Breast epithelium (tissue), 4 donors: ENCODE measurements at places on chromosomes 5 and 9.

DNA sequence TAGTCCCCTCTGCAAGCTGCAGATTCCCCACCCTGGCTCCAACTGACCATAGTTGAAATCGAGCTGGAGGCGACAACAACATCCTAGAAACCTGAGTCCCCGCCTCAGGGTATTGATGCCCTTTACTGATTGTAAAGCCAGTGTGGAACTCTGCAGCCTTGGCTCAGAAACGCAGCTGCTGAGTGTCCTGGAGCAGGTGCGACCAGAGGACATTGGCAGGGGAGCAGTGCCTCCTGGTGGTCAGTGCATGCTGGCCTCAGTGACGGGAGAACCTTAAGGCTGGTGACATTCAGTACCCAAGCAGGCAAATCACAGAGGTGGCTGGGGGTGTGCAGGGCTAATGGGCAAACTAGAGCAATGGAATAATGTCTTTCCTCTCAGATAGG lies 20.4 kb upstream of the ZNF354B start:
- peak; percentile 61 for DNase-seq

GRCh38 chr9:7289773-7290172 lies 509.8 kb downstream of the DMAC1 start:
- DNase-seq = no peak

DNA sequence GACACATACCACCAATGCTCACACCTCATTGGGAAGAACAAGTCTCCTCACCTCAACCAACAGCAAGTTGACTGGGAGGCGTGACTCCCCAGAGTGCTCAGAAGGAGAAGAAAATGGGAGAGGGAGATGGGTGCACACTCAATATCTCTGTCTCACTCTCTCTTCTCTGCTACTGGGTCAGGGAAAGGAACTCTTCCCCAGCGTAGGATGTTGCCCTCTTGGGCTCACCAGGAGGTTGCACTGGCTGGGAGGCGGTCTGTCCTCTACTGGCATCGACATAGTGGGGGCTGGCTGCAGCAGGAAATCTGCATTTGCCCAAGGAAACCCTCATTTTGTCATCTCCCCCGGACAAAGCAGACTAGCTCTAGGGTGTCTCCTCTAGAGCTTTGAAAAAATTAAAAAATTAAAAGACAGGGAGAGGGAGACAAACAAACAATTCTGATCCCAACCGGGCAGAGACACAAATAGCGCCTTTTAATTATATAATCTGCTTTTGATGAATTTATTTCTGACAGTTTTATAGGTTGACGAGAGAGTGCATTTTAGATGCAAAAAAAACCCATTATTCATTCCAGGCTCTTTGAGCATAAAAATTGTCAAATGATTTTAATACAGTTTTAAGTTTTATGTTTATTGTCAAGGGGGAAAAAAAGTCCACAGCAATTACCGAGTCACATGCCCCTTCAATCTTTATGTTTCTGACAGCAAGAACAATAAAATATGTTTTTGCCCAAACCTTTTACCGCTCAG lies 179.3 kb upstream of the MVB12B start:
- DNase-seq = no peak

DNA sequence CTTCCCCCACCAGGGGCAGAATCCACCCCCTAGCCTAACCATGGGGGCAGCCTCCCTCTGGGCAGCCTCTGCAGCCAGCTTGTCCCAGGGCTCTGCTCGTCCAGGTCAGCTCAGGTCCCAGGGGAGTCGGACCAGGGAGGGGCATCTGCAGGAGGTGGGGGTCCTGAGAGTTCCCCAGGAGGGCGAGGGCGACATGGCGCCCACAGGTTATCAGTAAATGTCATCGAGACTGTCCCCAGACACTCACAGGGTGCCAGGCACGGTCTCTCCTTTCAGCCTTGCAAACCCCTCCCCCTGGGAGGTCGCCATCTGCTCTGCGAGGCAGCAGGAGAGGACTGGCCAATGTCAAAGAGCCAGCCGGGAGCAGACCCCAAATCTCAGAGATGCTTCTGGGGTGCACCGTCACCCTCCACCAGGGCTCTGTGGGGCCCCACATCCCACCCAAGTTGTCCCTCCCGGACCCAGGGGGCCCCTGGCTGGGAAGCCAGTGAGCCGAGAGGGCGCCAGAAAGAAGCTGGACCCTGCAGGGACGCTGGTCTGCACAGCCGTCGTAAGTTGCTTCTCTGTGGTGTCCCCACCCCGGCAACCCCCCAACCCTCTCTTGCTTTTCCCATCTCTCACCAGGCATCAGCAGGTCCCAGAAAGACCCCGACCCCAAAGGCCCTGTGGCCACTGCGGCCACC lies 69.3 kb downstream of the NTNG2 start:
- no peak for DNase-seq

- DNase-seq = no peak
Observed at GRCh38 chr5:74336297-74336696, 304.2 kb downstream of the ENC1 start.

DNA sequence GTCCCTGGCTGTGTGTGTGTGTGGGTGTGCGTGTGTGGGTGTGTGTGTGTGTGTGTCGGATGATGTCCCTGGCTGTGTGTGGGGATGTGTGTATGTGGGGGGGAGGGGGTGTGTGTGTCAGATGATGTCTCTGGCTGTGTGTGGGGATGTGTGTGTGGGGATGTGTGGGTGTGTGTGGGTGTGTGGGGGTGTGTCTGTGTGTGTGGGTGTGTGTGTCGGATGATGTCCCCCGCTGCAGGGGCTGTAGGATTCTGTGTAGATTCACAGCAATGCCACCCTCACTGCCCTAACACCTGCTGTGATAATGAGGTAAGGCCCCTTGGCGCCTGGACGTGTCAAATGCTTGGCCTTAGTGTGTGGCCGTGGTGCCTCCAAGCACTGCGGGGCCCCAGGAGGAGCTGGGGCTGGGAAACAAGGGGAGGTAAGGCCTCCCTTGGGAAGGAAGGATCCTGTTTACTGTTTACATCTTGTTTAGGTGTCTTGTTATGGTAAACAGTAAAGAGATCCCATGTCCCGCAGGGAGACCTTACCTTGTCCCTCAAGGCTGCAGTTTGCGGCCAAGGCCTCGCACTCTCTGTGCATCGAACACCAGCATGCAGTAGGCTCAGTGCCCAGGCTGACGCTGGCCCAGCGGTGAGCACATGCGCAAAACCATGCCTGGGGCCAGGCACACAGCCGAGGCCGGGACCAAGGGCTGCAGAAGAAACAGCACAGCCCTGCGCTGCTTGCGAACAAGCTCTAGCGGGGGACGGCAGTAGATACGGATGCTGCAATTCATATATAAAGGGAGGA lies 24.1 kb downstream of the AHRR start:
- no peak for DNase-seq

DNA sequence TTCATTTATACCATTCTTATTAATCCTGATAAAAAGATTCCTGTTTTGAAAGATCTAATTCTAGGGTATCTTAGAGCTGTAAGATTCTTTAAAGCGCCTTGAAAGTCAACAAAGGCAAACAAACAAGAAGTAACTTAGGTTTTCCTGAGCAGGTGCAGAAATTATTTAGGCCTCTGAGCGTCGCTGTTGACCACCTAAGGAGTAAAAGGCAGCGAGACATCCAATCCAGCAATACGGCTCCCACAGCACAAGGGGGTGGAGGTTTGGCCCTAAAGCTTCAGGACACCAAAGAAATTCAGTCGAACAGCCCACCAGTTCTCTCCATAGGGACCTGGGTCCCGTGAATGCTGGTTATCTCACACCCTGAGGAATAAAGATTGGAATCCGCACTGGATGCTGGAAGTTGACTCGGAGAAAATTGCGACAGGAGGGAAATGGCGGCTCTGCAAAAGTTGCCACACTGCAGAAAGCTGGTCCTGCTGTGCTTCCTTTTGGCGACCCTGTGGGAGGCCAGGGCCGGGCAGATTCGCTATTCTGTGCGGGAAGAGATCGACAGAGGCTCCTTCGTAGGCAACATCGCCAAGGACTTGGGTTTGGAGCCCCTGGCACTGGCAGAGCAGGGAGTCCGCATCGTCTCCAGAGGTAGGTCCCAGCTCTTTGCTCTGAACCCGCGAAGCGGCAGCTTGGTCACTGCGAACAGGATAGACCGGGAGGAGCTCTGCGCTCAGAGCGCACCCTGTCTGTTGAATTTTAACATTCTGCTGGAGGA lies at the start of gene PCDHGA2:
Gene PCDHGA2 (plus strand): TSS at position 223 of the 769 bp plus-strand sequence.
- DNase-seq = no peak

- DNase-seq = no peak
Observed at GRCh38 chr5:14627270-14627669, 37.2 kb upstream of the OTULIN start.

- no peak for DNase-seq
Observed at GRCh38 chr5:173159256-173159655, 14.9 kb downstream of the BNIP1 start.

DNA sequence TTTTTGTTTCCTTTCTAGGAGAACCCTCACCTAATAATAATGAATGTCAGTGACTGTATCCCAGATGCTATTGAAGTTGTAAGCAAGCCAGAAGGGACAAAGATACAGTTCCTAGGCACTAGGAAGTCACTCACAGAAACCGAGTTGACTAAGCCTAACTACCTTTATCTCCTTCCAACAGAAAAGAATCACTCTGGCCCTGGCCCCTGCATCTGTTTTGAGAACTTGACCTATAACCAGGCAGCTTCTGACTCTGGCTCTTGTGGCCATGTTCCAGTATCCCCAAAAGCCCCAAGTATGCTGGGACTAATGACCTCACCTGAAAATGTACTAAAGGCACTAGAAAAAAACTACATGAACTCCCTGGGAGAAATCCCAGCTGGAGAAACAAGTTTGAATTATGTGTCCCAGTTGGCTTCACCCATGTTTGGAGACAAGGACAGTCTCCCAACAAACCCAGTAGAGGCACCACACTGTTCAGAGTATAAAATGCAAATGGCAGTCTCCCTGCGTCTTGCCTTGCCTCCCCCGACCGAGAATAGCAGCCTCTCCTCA lies 87.1 kb downstream of the OSMR start:
- no peak for DNase-seq

- no peak for DNase-seq
Observed at GRCh38 chr5:102561894-102562760, 63.3 kb upstream of the SLCO6A1 start.

- no peak for DNase-seq
Observed at GRCh38 chr5:63135291-63135690, 556.7 kb downstream of the LRRC70 start.

- DNase-seq = no peak
Observed at GRCh38 chr5:172223901-172224873, 30.2 kb downstream of the EFCAB9 start.

- DNase-seq = no peak
Observed at GRCh38 chr5:39169081-39169480, 50.3 kb downstream of the FYB1 start.

GRCh38 chr9:88691811-88692210 lies 156.8 kb downstream of the NXNL2 start:
- DNase-seq = no peak

GRCh38 chr5:100854591-100854990 lies 48.5 kb downstream of the ST8SIA4 start:
- no peak for DNase-seq

GRCh38 chr5:41852293-41852692 lies 17.9 kb downstream of the OXCT1 start:
- DNase-seq = no peak

GRCh38 chr5:77560677-77561263 lies 68.7 kb upstream of the WDR41 start:
- no peak for DNase-seq

GRCh38 chr5:157562111-157562581 lies 13.4 kb downstream of the ADAM19 start:
- no peak for DNase-seq

- no peak for DNase-seq
Observed at GRCh38 chr5:133242221-133242835, 190.5 kb downstream of the HSPA4 start.

GRCh38 chr5:73977146-73977545 lies 351.1 kb downstream of the ARHGEF28 start:
- no peak for DNase-seq

DNA sequence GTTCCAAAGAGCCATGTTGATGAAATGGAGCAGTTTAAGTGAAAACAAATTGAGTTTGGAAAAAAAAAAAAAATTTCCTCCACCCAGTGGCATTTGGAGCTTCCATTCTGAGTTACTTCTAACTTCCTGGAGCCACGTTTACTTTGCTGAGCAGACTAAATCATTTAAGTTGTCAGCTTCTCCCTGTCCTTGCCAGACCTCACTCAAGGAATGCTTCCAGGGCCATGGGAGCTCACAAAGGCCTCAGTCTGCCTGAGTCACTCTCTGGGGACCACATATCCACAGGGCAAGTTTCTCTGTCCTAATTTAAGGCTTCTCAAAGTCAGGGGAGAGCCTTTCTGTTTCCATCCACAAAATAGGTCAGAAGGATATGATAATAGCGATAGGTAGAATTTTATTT lies 210.3 kb upstream of the TNC start:
- no peak for DNase-seq

DNA sequence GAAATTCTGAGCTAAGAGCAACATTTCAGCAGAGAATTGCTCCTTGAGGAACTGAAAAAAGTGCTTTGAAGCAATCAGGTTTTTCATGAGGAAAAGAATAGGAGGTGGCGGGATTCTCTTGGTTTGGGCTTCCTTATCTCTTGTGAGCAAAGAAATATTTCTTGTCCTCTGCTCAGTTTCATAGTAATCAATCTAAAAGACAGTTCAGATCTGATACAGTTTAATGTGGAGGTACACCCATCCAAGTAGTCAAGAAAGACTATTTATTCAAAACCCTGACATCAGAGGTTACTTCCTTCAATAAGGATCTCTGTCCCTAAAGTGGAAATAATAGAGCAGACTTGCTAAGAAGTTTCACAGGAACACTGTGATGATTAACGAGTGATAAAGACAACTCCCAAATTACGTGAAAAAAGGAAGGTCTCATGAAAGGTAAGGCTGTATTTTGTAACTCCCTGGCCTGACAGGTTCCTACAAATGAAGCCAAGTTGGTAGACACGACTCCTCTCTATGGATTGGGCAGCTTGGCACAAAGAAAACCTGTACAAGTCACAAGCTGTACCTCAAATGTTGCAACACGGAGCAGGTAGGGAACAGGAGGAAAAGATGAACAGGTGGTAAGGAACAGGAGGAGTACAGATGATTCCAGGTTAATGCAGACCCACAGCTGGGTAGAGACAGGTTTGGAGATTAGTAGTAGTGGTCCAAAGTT lies 94.1 kb downstream of the SUSD1 start:
- no peak for DNase-seq

DNA sequence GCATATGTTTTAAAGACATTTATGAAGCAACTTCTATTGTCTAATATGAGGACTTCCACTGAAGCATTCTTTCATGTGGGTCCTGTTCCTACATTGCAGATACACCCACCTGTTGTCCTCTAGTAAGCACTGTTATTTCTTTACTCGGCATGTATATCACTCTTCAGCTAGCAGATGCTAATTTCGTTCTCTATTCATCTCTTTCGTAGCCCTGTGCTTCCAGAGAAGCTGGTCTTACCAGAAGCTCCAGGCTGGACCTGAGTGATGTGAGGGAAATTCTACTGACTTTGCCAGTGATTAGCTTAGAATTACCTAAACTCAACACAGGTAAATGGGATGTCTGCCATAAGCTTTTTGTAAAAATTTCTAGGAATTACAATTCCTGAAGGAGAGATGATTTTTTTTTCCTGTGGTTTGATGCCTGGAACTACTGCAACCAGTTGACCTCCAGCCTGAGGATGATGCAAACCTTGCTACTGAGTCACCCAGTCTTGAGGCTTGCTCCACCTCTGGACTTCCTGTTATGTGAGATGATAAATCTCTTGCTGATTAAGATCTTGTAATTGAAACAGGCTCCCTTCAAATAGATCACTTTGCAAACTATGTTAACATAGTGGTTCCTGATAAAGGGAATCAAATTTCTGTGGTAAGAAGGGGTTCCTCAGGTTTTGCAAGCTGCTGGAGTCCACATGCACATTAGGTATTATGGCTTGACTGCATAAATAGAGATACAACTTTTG lies 52.2 kb upstream of the SPINK5 start:
- DNase-seq = no peak

GRCh38 chr9:98168153-98168780 lies 24.2 kb downstream of the CORO2A start:
- no peak for DNase-seq

GRCh38 chr5:170612256-170612678 lies 108.4 kb downstream of the KCNIP1 start:
- DNase-seq = no peak
